ENCODE measurements at places on chromosomes 2 and 18.

DNA sequence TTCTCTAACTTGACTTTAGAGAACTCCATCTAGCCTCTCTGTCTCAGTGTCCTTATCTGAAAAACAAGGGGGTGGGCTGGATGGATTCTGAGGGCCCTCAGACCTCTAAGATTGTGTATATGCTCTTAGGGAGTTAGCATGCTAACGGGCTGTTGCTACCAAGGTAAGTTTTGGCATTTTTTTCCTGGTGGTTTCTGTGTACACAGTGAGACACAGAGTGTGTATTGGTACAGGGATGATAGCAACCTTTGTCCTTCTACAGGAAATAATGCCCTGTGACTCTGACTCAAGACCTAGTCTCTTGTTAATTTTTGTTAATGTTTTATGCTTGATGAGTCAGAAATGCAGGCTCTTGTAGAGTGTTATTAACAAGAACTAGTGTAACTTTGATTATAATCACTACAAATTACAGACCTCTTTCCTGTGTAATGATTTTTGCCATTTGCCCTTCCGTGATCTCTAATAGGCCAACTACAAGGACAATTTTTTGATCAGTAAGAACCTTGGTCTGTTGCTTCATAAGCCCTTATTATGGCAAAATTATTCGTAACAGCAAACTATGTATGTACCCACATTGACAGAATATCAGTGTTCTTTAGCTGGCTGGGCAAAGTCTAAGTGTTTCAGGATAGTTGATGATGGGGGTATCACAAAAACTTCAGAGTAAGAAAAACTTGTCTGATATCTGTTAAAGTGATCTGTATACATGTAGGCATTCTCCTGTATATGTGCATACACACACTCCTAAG lies 89.7 kb downstream of the SPTBN1 start:
- DNase-seq: no peak

- no peak for DNase-seq
Observed at GRCh38 chr2:216562696-216563435, 64.2 kb downstream of the RPL37A start.

- DNase-seq: no peak
Observed at GRCh38 chr18:70454704-70455322, 166.0 kb downstream of the SOCS6 start.

GRCh38 chr2:106965611-106966010 lies 79.6 kb upstream of the ST6GAL2 start:
- no peak for DNase-seq

DNA sequence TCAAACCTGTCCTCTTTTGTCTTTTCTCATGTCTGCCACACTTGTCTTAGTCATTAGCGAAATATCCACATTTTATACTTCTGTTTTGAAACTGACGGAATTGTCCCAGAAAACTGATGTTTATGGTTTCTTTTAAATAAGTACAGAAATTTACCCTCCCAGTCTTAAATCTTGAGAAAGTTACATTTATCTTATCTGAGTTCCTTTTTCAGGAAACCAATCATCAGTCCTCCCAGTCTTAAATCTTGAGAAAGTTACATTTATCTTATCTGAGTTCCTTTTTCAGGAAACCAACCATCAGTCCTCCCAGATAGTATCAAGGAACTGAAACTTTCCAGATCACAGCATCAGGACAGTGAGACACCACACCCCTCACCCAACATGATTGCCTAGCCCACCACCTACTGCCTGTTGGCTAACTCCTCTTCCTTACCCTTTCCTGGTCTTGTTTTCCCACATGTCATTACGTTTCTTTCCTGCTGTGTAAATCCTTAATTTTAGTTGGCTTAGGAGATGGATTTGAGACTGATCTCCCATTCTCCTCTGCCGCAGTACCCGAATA lies 247.7 kb downstream of the PTPRM start:
- no peak for DNase-seq

GRCh38 chr2:177161741-177162460 lies 50.7 kb upstream of the HNRNPA3 start:
- DNase-seq: no peak

DNA sequence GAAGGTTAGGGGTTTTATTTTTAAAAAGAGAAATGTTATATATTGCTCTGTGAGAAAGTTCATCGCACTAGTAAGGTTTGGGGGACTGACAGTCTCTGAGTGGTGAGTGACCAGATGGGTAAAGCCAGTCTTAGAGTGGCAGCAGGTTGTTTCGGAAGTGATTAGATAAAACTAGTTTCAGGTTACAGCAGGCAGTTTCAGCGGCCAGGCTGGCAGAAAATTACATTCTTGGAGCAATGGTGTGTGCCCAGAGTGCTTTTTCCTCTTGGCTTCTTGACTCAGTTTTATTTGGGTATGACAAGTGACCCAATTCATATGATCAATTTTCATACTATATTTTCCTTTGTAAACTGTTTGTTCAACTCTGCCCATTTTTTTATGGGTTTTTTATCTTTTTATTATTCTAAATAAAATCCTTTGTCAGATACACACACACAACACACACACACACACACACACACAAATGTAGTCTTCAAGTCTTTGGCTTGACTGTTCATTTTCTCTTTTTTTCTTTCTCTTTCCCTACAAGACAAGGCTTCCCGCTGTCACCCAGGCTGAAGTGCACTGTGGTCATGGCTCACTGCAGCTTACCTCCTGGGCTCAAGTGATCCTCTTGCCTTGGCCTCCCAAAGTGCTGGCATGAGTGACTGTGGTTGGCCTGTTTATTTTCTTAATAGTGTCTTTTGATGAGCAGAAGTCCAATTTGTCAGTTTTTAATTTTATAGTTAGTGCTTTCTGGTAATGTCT lies 30.9 kb downstream of the RALBP1 start:
- DNase-seq: no peak

DNA sequence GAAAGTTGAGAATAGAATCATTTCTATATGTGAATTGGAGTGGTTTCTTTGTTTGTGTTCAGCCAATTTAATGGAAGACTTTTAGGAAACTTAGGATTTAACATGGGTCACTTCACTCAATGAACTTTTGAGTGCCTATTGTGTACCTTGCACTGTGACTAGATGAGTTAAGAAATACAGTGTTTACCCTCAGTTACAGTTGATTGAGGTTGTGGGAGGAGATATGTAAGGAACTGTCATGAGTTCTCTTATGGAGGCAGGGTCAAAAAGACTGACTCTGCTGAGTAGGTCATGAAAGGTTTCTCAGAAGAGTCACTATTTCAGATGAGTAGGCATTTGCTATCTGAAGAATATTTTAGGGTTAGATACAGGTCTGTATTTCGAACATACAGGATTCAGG lies 98.6 kb downstream of the RAB3GAP1 start:
- DNase-seq: no peak

DNA sequence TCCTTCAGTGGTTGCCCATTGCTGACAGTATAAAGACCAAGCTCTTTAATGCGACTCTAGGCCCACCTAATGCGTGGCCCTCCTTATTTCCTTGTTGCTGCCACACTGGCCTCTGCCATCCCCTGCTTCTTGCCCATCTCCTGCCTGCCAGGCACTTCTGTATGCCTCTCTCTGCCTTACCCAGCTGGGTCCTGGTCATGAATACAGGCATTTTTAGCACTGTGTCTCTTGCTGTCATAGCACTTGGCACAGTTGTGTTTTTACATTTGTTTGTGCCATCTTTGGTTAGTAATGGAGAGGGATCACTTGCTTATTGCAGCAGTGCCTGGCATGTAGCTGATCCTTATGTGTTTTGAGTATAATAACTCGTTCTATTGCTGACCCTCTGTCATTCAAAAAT lies 38.7 kb downstream of the MAP4K4 start:
- DNase-seq: no peak

DNA sequence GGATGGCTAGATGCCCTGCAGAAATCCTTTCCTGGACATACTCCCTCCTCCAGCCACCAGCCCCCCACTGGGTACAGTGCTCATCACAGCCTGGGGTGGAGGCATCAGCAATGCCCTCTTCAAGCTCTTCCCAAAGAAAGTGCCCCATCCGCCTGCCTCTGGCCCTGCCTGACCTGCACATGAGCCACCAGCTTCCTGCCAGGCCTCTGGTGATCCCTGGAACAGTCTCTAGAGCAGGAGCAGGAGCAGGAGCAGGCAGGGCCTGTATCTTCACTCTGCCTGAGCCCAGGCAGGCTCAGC lies 54.1 kb upstream of the CAB39 start:
- DNase-seq: no peak

DNA sequence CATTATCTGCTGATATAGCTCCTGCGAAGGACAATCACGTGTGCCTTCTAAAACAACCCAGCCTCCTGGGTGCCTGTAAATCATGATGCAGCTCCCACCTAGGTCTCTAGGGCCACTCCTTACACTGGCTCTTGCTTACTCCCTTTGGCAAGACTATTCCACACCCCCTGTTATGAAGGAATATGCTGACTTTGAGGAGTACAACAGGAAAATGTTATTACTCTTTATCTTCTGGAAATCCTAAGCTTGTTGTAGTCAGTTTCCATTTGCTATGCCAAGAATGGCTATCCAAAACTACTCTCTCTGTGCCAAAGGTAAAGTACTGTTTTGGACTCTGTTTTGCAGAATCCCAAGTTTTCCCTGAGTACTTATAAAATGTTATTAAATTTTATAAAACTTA lies 7.7 kb downstream of the SGO2 start:
- DNase-seq: no peak

- DNase-seq: no peak
Observed at GRCh38 chr2:219010162-219010756, 17.0 kb upstream of the CRYBA2 start.

GRCh38 chr2:138180692-138181386 lies 216.6 kb downstream of the HNMT start:
- no peak for DNase-seq

- no peak for DNase-seq
Observed at GRCh38 chr2:75025633-75026380, 67.4 kb downstream of the POLE4 start.

DNA sequence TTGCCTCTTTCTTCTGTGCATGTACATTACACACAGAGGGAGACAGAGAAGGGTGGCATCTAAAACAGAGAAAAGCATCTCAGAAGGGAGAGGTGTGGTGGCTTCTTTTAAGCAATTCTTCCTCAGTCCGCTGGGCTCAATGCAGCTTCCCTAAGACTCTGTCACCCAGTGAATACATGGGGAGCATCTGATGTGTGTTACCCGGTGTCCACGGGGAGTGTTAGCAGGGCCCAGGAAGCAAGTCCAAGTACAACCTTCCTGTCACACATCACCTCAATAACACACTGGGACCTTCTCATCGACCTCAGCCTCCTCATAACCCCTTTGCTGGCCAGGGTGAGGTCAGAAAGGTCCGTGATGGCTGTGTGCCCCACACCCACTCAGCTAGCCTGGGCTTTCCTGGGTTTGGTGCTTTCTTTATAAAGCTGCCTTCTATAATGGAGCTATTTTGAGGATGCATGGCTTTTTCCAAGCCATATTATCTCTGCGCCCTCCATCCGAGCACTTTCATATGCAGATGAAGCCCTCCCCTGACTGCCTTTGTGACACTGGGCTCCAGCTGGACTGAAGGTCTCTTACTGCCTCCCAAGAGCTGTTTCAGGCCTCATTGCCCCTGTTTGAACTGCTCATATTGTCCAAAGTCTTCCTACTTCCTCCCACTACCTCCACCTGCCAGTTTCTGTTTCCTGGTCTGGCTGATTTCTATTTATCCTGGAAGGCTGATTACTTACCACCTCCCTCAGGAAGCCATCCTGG lies 21.4 kb downstream of the TNFRSF11A start:
- DNase-seq: no peak

DNA sequence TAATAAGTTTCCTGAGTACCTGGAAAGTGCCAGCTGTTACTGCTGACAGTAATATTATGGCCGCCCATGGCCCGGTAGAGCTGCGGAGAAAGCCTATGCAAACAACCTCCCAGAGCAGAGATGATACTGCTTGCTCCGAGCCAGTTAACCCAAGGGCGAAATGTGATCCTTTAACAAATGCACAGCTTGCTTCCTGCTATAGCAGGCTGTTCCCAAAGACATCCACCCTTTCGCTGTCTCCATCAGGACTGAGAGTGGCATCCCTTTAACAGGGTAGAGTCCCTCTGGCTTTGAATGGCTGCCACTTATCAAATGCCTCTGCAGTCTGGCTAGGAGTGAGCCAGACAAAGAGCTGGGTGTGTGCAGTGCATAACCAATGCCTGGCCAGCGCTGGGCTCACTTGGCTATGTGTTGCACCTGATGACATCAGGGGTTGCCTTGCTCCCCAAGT lies 69.7 kb upstream of the DAPL1 start:
- no peak for DNase-seq

DNA sequence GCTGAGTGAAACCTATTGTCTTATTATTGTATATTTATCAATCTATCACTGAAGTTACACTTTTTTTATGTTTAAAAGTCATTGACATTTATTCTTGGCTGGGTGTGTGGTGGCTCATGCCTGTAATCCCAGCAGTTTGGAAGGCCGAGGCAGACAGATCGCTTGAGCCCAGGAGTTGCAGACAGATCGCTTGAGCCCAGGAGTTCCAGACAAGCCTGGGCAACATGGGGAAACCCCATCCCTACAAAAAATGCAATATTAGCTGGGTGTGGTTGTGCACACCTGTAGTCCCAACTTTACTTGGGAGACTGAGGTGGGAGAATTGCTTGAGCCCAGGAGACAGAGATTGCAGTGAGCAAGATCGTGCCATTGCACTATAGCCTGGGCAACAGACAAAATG lies 97.8 kb downstream of the EPC2 start:
- DNase-seq: no peak

DNA sequence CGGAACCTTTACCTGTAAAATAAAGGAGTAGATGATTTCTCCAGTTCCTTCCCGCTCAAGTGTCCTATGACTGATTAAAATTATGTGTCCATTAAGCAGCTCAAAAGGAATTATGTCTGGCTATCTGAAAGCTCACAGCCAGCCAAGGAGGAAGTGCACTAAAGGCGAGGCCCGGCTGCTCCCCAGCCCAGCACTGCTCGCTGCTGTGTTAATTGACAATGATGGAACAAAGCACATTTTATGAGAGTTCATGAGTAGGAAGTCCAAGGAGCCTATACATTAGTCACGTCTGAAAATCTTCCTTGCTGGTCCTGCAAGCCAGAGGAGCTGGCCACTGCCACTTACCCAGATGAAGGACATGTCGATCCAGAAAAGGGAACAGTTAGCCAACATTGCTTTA lies 14.3 kb downstream of the TTC32 start:
- DNase-seq: no peak

DNA sequence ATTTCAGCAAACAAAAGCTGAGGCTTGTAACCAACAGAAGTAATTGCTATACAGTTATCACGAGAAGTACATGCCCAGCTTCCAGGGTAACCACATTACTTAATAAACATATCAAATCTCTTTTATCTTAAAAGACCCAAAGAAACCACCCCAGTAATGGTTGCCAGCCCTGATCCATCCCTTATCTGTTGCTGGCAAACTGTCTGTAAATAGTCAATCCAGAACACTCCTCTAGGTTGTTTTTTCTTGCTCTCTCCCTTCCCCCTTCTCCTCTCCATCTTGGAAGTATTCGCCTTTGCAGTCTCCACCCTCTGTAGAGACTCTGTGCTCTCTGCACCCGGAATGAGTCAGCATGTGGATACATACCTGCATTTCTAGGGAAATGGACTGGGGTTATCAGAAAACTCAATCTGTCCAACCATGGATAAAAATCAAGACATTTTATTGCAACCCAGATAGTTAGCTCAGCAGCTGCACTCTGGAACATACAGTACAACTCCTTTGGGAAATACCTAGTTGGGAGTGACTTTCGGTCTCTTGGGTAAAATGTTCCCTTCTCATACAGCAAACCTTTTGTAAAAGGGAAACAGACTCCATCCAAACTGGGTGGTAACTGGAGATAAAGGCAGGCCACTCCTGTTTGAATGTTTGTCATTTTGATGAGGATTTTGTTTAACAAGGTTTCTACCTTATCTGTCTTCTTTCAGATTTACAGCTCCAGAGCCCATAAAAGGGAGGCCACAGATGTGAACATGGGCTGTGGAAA lies 123.5 kb upstream of the FOSL2 start:
- DNase-seq: peak; percentile 44

Data from H54 (cell line).